Stimulated activated CD4-positive, alpha-beta T cell treated with anti-CD3 and anti-CD28 coated beads, Interleukin-4, amount 100 ng/mL, for 1 hour (primary cell): ENCODE measurements at places on chromosomes 13 and 19.

DNA sequence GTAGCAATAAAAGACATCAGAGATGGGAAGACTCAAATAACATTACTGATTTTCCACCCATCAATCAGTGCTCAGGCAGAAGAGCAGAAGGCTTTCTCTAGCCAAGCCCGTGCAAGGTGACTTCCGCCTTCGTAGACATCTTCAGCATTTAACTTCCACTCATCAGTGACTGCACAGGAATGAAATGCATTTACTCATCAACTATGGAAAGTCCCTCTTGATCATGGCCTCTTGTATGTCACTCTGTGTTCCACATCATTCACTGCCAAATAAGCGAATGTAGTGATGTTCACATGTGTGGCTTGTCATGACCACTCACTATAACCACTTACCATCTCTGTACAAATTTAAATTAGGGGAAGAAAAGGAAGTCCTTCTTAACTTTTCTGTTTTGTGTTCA, 49.4 kb downstream of the SACS start:
- DNase-seq, result peak; percentile 26

DNA sequence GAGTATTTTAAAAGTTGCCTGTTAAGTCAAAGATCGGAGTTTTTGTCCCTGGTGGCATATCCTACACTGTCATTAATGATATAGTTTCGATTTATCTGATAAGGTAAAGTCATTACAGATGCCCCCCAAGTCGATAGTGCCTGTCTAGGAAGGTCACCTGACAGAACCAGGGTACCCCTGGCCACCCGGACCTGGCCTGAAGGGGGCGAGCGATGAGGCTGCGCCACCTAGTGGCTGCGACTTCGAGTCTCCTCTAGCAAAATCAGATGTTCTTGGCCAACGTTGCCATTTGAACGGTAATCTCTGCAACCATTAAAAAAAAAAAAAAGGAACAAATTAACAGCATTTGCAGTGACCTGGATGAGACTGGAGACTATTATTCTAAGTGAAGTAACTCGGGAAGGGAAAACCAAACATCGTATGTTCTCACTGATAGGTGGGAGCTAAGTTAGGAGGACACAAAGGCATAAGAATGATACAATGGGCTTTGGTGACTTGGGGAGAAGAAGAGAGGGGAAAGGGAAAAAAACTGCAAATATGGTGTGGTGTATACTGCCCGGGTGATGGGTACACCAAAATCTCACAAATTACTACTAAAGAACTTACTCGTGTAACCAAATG, 565.1 kb downstream of the LIG4 start:
- peak; percentile 9 for DNase-seq

- no peak for DNase-seq
Observed at GRCh38 chr13:43331672-43332071, 308.3 kb downstream of the DNAJC15 start.

- DNase-seq, result no peak
Observed at GRCh38 chr13:51998723-51999509, 12.3 kb downstream of the ATP7B start.

GRCh38 chr13:48403913-48404312, 9.0 kb downstream of the LPAR6 start:
- DNase-seq, result no peak

DNA sequence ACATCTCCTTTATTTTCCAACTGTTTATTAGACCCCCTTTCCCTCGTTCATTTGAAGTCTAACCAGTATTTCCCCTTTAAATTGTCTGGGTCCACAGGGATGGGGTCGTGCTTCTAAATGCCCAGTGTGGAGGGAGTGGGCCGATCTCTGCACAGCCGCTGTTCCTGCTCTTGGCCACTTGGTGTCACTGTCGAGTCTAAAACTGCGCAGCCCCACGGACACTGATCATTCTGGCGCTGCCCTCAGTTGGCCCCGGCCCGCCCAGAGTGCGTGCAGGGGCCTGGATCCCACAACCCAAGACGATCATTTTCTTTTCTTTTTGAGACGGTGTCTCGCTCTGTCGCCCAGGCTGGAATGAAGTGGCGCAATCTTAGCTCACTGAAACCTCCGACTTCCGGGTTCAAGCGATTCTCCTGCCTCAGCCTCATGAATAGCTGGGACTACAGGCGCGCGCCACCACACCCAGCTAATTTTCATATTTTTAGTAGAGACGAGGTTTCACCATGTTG, 12.0 kb downstream of the WDR88 start:
- DNase-seq, result peak; percentile 50
